ENCODE measurements at places on chromosomes 5 and 9.

DNA sequence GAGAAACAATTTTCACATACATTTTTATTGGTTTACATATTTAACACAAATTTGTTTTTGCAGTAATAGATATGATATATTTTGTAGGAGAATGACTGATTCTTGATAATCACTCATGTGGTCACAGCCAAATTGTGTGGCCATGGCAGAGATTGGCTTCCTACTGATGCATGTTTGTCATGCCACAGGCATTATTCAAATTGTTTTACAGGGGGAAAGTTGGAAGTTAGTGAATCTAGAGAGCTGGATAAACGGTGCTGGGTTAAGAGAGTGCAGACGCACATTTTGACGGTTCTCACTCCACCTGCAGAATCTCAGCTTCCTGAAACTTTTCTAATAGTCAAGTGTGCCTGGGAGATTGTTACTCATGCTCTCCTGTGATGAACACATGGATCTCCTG lies 91.1 kb upstream of the FBN2 start:
- DNase-seq: no peak

DNA sequence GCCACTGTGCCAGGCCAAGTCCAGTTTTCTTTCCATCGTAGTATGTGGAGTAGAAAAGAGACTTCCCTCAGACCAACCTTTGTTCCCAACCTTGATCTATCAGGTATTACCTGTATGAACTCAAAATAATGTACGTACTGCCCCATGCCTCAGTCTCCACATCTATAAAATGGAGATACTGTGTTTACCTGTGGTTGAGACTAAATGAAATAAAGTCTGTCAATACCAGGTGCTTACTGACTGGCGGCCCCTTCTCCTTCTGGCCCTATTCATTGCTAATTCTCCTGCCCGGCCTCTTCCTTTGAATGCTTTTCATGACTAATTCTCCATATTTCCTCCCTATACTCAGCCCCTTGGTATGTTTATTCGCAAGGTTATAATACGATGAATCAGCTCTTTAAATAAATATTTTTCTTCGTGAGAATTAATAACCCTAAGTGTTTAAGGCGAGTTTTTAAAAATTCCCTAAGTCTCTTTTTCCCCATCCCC lies 89.6 kb upstream of the BASP1 start:
- peak; percentile 69 for DNase-seq

DNA sequence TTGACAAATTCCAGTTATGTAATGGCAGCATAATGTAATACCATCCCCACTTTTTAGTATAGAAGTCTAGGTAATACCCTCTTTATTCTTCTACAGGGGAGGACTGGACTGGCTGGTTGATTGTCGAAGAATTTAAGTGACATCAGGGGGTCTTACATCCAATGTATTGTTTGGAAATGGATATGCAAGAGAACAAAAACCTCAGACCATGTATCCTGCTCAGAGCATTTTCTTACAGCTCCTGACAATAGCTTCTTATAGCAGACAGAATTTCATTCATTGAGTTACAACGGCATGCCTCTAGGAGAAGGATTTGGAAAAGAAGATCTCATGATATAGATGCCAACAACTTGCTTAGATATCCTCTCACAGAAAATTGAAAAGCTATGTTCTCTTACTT lies 2032.3 kb downstream of the EFNA5 start:
- DNase-seq: no peak

GRCh38 chr9:84841931-84842330 lies 172.4 kb downstream of the NTRK2 start:
- DNase-seq: no peak

- no peak for DNase-seq
These were observed 223.8 kb upstream of the CLINT1 start for GRCh38 chr5:158082696-158083287.

DNA sequence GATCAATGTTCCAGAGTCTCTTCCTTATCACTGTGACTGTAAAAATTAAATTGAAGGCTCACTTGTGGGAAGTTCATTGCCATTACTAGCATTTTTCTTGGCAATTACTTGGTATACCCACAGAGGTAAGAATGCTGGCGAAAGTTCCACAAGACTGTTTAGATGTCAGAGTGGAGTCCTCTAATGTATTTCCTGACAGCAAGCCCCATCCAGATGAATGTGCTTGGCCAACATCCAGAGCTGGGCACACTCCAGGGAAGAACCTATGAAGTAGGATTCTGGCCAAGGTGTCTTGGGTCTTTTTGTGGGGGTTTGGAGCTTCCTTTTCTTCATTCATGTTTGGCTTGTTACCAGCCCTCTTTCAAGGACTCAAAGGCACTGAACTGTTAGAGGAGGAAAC lies 473.6 kb downstream of the DMAC1 start:
- DNase-seq: no peak

DNA sequence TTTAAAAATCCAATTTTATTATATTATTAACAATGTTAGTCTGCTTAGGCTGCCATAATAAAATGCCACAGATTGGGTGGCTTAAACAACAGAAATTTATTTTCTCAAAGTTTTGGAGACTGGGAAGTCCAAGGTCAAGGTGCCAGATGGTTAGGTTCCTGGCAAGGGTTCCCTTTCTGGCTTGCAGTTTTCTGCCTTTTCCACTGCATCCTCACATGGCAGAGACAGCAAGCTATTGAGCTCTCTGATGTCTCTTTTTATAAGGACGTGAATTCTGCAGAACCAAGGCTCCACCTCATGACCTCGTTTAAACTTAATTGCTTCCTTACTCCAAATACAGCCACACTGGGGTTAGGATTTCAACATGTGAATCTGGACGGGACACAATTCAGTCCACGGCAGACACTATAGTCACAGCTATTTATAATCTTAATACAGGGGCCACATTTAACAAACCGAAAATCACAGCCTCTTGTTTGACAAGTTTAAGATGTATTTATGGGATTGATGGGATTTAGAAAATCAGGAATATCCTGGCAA lies 174.9 kb upstream of the PUM3 start:
- no peak for DNase-seq

DNA sequence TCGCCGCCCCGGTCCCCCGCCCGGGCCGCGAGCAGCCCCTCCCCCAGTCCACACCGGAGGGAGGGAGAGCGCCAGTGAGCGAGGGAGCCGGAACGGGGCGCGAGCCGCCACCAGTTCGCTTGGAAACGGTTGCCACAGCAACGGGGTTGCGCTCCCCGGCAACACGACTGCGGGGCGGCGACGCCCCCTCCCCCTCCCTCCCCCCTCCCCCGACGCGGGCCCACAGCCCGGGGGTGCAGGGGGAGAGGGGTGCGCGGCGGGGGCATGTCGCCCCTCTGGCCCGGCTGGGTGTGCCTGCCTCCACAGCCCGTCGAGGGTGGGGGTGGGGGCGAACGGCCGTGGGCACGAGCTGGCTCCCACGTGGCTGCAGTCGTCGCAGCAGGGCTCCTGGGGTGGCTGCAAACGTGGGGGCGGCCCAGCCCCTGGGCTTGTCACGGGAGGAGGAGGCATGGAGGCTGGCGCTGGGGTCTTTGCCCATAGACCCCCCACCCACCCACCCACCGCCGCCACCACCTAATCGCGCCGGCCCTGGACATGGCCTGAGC lies 524 bp downstream of the PRR7 start:
- DNase-seq: no peak

DNA sequence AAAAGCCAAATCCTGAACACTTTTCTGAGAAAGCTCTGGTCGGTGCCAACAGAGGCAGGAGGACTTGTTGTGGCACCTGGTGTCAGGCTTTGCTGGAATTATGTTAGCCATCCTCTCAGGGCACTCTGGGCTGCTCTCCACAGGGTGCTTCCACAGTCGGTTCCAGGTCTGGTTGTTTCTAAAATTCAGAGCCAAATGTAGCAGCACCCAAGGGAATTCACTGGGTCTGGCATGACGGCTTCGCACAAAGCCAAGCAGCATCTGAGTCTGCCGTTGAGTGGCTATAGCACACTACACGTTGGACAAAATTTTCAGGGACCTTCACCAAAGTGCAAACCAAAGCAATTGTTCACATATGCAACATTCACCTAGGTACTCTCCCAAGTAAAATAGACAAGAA lies 110.2 kb downstream of the PJA2 start:
- no peak for DNase-seq

GRCh38 chr9:121071756-121072421 lies 2.9 kb upstream of the CNTRL start:
- no peak for DNase-seq

DNA sequence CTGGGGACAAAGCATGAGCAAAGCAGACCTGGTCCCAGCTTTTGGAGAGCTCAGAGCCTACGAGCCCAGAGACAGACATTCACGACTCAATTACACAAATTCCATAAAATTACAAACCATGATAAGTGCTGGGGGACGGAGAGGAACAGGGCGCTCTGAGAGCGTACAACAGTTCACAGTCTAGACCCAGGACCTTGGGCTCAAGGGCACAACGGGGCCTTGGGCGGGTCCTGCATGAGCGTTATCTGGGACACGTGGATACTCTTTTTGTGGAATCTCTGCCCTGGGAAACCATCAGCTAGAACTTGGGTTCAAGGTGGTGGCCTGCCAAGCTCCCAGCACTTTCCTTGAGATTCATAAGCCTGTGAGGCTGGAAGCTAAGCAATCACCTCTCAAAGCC lies 9.4 kb upstream of the ANXA6 start:
- DNase-seq: no peak

- DNase-seq: no peak
These were observed 213.4 kb upstream of the ELL2 start for GRCh38 chr5:96175090-96175489.

- DNase-seq: no peak
These were observed 32.2 kb upstream of the BRD3 start for GRCh38 chr9:134100040-134100439.

GRCh38 chr5:137561608-137562007 lies 62.5 kb upstream of the SPOCK1 start:
- no peak for DNase-seq

DNA sequence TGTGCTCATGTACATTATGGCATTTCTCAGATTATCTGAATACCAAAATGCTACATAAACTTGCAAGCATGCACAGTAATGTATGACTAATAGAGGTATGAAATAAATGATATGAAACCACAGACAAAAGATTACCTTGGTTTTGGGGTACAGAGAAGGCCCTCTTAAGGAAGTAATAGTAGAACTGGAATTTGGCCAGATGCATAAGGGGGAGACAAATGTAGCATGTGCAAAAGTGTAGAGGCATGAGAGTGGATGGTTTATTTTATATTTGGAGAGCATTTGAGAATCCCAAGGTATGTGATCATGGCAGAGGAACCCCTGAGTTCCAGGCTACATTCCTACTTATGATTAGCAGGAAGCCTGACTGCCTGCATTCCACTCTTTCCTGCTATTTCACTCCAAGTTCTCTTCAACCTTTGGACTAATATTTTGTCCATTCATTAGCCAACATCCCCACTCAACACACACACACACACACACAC lies 74.2 kb downstream of the MAMDC2 start:
- DNase-seq: no peak

- DNase-seq: no peak
These were observed 409.4 kb upstream of the CD180 start for GRCh38 chr5:67605730-67606585.

- DNase-seq: no peak
These were observed 770.2 kb upstream of the FAM174A start for GRCh38 chr5:99765011-99765410.

DNA sequence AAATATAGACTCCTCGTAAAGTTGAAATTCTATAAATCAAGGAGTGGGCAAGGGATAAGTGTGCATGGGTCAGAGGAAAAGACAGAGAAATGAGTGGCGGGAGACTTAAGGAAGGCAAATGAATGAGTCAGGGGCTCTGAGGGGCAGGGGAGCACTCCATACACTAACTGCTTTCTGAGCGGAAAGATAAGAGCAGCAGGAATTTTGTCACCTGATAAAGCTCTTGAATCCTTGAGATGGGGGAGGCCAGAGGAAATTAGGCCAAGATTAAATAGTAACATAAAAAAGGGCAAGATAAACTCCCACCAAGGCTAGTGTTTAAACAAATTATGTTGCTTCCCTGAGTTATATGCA lies 191.0 kb upstream of the S1PR3 start:
- DNase-seq: no peak

GRCh38 chr5:151924564-151925301 lies at the start of gene GLRA1:
GLRA1 (minus strand) TSS chr5:151924851; CDS start chr5:151924549, 302 bp downstream.
- DNase-seq: peak; percentile 34

DNA sequence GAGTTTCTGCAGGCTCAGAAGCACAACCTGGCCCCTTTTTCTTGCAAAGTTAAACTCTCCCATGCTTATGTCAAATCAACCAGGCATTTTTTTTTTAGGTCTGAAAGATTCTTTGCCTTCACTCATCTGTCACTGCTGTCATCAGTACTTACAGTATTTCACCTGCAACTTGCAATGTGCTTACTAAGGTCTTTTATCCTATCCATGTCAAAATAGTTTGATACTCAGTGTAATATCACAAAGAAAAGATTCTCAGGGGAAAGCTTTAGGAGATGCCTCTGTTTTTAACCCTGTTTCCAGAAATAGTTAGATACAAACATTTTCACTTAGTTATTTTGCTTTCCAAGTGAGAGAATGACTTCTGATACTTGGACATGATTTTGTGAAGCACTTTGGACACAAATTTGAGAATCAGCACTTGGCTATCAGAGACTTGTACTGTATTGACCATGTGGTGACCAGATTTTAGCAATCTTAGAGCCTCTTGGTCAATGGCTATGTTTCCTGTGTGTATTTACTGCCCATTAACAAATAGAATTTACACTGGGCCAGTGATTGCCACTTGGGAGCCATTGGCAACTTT lies 428.2 kb downstream of the IRX1 start:
- DNase-seq: no peak

DNA sequence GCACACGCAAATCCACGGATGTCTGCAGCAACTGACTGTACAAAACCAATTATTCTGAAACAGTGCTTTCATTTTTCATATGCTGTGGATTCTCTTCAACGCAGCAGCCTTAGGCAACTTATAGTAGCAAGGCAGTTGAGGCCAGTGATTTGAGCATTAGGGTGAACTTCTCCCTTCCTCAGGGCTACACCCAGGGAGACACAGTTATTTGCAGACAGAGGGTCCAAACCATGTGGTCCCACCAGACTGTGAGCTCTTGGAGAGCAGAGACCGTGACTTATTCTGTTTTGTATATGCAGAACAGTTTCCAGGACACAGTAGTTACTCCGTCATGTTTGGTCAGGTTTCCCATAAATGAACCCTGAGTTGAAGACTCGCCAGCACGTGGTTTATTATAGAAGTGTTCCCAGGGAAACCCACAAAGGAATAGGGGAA lies 19.0 kb upstream of the WHRN start:
- peak; percentile 95 for DNase-seq

DNA sequence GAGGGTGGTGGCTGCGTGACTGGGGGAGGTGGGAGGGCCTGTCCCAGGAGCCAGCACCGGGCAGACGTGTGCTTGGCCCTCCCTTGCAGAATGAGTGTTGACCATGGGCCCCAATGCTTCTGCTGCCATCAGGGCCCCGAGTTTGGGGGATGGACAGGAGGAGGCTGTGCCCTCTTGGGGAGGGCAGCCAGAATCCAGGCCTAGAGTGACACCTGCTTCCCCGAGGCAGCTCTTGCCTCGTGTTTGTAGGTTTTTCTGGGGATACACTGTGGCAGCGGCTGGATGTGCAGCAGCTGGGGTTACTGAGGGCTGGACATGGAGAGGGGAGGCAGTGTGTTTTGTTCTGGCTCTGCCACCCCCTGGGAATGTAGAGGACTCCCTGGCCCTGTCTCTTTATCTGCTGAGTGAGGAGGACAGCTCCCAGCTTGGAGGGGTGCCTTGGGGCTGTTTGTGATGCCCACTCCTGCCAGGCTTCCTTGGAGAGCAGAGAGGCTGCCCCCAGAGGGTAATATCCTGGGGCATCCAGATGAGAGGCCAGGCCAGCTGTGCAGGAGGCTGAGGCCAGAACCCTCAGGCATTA lies 22.7 kb downstream of the WNK2 start:
- no peak for DNase-seq
